ENCODE measurements at places on chromosomes 11 and 22.
A peak's percentile ranks its signal among the peaks of the same experiment; 100 is the strongest.

DNA sequence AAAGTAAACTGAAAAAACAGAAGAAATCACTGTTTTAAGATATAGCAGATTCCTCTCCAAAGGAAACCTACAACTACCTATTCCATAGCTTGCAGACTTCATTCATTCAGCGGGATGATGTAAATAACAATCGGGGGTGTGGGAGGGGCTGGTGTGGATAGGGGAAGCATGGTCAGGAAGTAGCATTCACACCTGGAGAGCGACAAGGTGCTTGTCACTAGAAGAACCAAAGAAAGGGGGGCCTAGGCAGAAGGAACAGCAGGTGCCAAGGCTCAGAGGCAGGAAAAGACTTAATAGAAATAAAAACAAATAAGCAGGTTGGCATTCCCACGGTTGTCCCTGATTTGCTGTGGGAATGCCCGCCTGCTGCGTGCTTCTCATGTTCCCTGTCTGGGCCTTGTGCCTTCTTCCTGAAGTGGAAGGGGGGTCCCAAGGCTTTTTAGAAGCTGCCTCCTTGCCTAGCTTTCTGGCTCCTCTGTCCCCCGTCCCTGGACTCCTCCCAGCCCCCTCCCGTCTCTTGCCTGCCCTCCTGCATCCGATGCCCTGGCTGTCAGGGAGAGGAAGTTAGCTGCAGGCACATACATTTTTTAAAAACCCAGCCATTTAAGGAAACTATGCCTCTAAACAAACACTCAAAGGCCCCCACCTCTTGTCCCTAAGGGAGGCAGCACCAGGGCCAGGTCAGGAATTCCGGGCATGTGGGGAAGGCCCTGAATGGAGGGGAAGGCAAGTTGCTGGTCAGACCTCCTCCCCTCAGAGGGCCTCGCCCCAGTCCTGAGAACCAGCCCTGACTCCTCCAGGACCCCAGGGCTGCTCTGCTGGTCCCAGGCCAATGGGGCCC lies 54.7 kb upstream of the PRDM11 start:
- peak; percentile 21 for DNase-seq

DNA sequence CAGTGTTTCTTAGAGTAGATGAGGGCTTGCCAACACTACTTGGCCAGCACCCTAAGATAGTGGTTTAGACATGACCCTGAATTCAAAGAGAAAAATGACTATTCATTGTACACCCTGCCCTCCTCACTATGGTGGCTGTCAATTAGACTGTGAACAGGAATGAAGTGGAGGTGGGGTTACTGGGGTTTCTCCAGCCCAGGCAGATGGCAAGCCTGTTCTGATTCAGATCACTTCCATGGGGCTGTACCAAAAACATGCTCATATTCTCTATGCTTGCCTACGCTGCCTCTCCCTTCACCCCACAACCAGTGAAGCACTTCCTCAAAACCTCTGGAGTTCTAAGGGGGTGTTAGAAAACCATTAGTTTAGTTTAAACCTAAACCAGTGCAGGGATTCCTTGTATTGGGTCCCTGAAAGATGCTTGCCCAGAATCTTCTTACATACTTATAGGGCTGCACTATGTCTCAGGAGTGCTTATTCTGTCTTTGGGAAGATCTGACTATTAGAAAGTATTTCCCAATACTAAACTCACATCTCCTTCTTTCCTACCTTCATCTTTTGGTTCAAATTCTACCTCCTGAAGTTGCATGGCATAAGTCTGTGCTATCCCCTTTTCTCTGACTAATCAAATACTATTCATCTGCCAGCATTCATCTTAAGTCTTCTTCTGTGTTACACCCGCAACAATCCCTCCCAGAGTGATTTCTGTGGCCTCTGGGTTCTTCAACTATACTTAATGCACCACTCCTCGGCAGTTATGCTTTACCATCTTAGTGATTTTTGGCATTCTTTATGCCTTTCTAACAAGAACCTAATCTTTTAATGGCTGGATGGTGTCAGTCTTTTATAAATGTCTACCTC lies 71.8 kb downstream of the ATG16L2 start:
- DNase-seq = no peak

DNA sequence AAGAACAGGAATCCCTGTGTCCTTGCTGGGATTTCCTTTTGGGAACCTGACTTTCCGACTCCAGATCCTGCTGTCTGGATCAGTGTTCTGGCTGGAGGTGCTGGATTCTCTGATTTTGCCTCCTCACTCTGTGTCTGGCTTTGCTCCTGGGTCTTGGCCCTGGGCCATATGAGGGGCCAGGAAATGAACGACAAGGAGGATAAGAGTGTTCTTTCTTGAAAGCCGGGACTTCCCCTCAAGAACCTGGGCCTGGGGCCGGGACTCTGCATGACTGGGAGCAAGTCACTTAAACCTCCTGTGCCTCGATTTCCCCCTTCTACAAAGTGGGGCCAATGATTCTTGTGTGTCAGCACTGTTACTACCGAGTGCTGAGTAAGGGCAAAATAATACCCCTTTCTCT lies 2.9 kb upstream of the MYO7A start:
- DNase-seq = no peak

- peak; percentile 81 for DNase-seq
Measured at GRCh38 chr11:113574171-113574570, 99.0 kb upstream of the DRD2 start.

GRCh38 chr11:34656062-34656720 lies 35.3 kb downstream of the EHF start:
- DNase-seq = no peak

DNA sequence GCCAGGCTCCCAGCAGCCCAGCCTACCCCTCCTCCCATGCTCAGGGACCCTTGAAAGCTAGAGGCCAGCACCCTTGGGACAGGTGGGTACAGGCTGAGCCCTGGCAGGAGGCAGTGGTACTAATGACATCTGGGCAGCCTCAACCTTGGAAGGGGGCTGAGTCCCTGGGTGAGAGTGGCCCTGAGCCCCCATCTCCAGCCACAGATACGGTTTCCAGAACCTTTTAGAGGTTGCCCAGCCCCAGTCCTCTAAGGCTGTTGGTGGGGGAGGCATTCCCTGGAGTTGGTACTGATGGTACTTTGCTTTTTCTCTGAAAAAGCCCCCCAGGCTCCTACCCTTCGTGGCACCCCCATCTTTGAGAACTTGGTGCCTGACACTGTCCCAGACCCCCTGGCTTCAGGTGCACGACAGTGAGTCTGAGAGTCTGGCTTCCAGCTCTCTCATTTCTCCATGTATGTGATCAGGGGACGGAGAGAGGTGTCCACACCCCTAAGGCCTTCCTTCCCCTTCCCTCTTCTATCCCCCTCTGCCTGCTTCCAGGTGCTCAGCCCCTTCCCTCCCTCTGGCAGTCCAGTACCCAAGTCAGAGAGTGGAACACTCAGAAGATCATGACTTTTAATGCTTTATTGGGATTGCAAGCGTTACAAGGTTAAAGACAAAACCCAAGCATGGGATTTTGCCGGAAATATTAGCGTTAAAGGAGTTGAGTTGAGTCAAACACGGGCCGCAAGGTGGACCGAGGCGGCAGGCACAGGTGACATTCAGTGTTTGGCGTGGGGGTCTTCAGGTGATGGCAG lies 10.5 kb downstream of the IGF2 start:
- DNase-seq = no peak

DNA sequence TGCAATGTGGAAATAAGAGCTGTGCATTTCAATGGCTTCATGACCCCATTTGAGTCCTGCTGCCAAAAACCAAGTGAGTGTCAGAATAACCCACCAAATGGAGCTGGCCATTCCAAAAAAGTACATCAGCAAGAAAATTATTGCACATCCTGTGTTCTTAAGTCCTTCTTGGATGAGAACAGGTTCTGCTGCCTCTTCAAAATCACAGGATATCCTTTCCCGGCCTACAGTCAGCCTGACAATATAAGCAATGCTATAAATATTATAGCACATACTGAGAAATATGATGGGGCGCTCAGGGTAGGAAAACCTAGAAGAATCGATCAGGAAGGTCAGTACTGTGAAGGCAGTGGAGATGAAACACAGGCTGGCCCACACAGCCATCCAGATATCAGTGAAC lies 3.5 kb downstream of the FZD4 start:
- no peak for DNase-seq

GRCh38 chr11:78905756-78906155 lies 331.1 kb upstream of the NARS2 start:
- no peak for DNase-seq

- DNase-seq = no peak
Measured at GRCh38 chr11:2663915-2664314, 35.9 kb downstream of the KCNQ1OT1 start.

- no peak for DNase-seq
Measured at GRCh38 chr11:34599406-34599945, 21.4 kb upstream of the EHF start.

DNA sequence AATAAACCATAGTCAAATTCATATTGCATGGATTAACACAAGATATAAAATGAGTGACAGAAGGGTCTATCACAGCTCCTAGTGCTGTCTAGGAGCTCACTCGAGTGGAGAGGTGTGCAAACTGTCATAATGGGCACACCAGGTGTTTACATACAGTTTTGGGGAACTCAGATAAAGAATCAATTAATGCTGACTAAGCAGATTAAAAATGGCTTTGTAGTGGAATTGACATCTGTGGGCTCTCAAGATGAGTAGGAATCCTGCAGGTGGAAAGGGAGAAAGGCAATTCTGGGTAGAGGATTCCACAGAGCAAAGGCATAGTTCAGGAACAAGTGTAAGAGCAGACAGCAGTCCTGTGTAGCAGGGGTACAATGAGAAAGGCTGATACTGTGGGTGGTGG lies 496.2 kb upstream of the CCDC90B start:
- DNase-seq = no peak

- DNase-seq = no peak
Measured at GRCh38 chr22:27784120-27784475, 17.5 kb downstream of the MN1 start.

DNA sequence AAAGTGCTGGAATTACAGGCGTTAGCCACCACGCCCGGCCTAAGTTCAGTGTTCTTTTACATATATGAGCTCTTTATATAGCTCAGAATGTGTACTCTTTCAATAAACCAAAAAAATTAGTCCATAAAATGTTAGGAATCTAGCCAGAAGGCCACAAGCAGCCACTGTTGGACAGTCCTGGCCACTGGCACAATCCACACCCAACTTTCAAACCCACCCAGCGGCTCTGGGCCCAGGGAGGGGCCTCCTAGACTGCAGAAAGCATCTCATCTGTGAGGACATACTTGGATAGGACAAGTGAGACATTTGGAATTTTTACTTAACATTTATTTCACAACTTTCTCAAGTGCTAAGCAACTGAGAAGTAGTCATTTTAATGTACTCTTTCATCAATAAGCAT lies 6.4 kb downstream of the PACSIN2 start:
- DNase-seq = no peak

GRCh38 chr22:17910561-17911311 lies 113.6 kb downstream of the MICAL3 start:
- no peak for DNase-seq

DNA sequence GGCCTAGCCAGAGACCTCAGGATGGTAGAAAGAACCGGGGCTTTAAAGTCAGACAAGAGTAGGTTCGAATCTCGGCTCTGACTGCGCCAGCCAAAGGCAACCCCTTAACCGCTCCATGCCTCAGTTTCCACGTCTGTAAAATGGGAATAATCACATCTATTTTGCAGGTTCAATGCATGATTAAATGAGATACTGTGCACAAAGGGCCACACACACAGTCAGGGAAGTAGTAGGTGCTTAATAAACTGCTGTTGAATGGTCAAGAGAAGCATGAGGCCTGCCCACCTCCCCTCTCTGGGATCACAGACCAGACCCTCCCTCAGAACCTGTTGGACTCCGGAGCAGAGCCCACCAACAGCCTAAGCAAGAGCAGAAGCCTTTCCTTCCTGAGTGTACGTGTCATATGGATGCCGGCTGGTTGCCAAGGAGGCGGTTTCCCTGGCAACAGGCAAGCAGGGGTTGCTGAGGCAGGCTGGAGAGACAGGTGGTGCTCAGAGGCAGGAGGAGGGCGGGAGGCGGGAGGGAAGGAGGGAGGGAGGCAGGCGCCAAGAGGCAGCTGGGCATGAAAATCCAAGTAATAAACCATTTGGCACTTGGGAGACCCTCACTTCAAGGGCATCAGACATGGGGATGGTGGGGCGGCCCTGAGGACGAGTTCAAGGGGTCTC lies 43.9 kb downstream of the NFAM1 start:
- peak; percentile 93 for DNase-seq

- DNase-seq = no peak
Measured at GRCh38 chr11:69841170-69841858, 22.1 kb upstream of the FGF3 start.

DNA sequence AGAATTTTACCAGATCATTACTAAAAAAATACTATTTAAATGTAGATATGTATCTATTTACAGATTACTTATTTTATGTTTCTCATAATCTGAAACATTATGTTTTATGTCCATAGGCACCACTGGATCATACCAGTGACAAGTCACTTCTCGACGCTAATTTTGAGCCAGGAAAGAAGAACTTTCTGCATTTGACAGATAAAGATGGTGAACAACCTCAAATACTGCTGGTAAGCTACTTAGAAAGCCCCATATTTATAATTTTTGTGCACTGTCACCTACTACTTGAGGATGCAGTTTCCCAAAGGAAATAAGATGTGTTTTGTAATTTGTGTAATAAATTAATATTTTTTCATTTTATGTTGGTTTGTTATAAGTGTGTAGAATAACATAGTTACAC lies 42.6 kb downstream of the USP47 start:
- DNase-seq = no peak

DNA sequence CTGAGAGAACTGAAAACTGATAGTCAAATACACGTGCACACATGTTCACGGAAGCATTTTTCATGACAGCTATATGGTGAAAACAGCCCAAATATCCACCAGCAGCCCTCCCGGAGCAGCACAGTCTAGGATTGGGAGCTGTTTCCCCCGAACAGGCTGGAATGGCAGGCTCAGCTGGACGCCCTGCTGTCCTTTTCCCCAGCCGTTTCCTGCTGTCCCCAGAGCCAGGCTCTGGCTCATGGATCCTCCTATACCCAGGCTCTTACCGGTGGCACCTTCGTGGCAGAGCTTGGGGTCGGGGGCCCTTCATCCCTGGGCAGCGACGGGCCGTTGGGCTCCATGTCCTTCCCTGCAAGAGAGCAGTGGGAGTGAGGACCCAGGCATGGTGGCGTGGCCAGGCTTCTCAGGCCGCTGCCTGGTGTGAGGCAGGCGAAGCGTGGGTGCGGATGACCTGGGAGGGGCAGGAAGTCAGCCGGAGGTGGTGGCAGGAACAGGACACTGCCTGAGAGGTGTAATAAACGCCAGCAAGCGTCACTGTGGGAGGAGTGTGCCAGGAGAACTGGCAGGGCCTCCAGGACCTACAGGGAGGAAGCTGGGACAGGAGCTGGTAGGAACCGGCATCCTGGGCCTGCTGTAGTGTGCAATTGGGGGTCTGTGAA lies 38.8 kb downstream of the OSBPL5 start:
- DNase-seq = no peak

GRCh38 chr11:56911312-56911711 lies 77.4 kb upstream of the OR5AK2 start:
- DNase-seq = no peak

DNA sequence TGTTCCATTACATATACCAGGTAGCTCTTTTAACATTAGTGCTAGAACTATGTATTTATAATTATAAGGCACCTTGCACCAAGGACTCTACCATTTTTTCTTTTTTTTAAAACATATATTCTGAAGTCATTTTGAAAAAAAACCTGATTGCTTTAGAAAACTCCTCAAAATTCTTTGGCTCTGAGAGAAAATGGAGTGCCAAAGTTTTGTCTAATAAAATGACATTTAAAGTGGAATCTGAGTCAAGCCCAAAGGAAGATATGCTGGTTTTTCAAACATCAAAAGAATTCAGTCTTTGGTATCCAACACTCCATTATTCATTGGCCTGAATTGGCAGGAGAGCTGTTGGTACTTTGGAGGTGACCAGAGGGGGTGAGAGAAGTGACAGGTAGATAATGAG lies 116.5 kb downstream of the ME3 start:
- no peak for DNase-seq
